ENCODE measurements at places on chromosomes 2 and 18.

GRCh38 chr18:62402342-62402948 lies 77.3 kb downstream of the TNFRSF11A start:
- DNase-seq, result no peak

DNA sequence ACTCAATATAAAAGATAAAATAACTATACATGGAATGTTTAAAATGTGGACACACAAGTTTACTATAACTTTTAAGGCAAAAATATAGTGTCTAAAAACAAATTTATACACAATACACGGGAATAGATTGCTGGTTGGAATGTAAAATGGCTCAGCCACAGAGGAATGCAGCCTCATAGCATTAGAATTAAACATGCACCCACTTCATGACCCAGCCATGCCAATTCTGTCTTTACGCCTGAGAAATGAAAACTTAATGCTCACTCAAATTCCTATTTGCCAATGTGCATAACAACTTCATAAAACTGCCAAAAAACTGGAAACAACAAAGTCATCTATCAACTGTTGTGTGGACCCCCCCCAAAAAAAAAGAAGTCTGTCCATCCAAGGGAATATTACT lies 1006.6 kb upstream of the POU3F3 start:
- DNase-seq, result no peak

- DNase-seq, result no peak
Measured at GRCh38 chr2:45432406-45432805, 178.7 kb downstream of the SRBD1 start.

DNA sequence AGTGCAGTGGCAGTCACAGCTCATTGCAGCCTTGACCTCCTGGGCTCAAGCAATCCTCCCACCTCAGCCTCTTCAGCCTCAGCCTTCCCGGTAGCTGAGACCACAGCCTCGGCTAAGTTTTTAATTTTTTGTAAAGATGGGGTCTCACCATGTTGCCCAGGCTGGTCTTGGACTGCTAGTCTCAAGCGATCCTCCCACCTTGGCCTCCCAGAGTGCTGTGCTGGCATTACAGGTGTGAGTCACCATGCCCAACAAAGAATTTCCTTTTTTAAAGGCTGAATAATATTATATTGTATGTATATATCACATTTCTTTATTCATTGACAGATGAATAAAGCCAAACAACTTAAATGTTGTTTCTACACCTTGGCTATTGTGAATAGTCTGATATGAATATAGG lies 42.5 kb downstream of the MOB4 start:
- DNase-seq, result no peak

GRCh38 chr18:48113691-48114090 lies 183.2 kb upstream of the SMAD2 start:
- no peak for DNase-seq

DNA sequence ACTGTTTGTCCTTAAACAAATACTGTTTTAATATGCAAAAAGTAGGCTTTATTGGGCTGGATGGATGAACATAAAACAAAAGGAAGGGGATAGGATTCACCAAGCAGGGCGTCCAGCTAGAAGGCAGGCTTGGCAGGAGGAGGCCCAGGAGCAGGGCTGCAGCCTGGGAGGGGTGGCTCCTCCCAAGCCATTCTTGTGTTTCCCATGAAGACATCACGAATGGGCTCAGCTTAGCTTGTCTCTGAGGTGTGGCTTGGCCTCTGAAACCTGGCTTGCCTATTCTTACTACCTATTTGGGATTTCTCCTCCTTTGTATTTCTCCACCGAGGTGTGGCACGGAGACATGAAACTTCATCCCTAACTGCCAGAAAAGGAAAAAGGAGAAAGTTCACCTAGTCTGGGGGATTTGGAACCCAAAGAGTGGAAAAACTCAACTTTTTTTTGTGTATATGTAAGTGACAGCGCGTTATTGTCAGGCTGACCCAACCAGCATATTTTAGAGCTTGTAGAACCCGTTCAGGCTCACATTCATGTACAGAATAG lies 481.9 kb upstream of the SPRED2 start:
- DNase-seq, result no peak

GRCh38 chr2:217261452-217261851 lies 401.6 kb upstream of the TNP1 start:
- DNase-seq, result no peak

DNA sequence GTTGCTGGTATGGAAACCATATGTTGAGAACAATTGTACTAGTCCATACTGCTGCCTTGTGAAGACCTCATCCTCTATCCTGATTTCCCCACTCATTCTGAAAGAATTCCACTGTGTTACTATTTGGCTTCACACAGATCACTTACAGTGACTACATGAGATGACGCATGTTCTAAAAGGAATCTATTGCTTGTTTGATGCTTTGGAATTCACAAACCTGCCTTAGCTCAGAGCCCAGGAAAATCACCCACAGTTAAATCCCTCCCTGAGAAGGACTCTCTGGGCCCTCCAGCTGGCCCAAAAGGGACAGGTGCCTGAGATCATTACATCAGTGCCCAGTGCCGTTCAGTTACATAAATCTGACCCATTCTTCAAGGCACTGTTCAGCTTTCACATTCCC lies 45.3 kb downstream of the KLHL29 start:
- DNase-seq, result no peak

- no peak for DNase-seq
Measured at GRCh38 chr18:33627114-33627513, 49.1 kb downstream of the ASXL3 start.

- DNase-seq, result no peak
Measured at GRCh38 chr2:183060571-183061231, 17.8 kb upstream of the DUSP19 start.

- no peak for DNase-seq
Measured at GRCh38 chr2:43155851-43156411, 70.5 kb downstream of the ZFP36L2 start.

- peak; percentile 18 for DNase-seq
Measured at GRCh38 chr2:25473758-25474340, 132.1 kb upstream of the DNMT3A start.

DNA sequence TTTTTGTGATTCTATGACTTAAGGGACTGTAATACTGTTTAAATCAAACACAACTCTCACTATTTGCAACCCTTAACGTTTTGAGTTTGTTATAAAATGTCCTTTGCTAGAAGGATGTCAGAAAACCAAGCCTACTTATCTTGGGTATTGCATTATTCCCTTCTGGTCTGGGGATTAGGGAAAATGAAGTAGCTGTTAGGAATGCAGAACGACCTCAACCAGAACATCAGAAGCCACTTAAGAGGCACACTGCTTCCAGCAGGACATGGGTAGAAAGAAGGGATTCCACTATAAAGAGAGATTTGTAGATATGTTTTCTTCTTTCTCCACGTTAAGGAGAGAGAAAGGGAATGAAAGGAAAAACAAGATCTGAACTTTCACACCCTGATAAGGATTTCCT lies 101.2 kb downstream of the SETBP1 start:
- DNase-seq, result no peak

DNA sequence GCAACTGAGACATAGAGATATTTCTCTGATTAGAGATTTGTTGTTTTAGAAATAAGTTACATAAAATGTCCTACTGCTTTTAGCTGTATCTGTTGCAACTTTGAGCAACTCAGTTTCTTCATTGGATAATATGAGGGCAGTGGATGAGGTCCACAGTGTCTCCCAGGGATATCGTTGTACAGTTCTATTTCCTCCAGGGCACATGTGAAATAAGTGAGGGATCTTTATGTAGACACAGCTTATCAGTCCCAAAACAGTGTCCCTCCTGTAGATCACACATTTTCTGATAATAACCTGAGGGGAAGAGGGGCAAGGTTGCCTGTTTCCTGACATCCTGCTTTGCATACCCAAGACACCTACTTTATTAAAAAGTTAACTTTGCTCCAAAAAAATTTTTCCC lies 1231.2 kb upstream of the ZEB2 start:
- DNase-seq, result no peak

- no peak for DNase-seq
Measured at GRCh38 chr18:74243127-74243526, 48.6 kb downstream of the CYB5A start.

- DNase-seq, result no peak
Measured at GRCh38 chr2:188870289-188870688, 103.9 kb upstream of the COL3A1 start.

DNA sequence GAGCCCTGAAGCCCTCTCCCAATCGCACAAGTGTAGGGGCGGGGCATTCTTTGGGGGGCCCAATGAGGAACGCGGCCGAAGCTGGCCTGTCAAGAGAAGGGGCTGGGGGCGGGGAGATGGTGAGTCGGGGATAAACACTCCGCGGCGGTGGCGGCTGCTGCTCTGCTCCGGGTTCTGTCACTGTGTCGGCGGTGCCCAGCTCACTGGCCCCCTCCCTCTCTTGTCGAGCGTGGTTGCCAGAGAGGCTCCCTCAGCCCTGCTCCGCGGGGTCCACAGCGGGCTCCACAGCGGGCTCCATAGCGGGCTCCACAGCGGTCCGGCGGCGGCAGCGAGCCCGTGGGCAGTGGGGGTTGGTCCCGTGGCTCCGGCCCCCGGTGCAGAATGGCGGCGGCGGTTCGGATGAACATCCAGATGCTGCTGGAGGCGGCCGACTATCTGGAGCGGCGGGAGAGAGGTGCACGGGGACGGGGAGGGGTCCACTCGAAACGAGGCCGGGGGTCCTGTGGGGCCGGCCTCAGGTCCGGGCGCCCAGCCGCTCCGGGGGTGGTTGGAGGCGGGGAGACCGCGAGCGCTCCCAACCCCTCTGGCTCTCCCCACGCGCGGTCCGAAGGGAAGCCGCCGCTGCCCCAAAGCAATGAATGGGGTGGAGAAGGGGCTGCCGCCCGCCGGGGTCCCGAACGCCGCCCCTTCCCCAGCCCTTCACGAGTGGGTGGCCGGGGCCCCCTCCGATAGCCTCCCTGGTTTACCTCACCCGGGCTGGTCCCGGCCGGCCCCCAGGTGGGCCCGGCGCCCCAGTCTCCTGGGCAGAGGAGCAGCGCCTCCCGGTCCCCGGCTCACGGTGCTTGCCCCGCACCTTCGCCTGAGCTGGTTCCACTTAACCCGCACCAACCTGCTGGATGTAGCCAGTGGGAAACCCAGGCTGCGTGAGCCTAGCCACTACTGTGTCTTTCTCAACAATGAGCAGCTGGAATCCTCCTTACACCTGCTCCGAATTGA lies at the start of gene MXD1:
Gene MXD1 (plus strand): TSS at position 160 of the 996 bp plus-strand sequence. CDS start 222 bp downstream, at position 382.
- no peak for DNase-seq

DNA sequence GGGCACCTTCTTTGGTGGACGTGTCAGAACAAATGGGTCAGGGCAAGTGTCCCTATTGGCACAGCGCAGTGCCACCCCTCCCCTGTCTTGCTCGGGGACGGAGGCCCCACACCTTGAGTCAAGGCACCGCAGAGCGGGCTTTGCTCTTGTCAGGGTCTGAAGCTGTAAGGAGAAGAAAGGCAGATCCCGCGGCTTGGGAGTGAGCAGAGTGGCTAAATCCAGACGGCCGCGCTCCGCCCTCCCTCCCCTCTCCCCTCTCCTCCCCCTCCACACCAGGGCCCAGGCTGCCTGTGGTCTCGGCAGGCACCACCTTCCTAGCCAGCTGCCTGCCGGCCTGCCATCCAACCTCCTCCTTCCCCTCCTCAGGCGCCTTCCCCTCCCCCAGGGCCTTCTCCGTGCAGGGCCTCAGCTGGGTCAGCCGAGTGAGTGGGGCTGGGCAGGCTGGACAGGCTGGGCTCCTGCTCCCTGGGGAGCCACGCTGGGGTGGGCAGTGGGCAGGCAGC lies 25.8 kb downstream of the SPEG start:
- DNase-seq, result peak; percentile 52

DNA sequence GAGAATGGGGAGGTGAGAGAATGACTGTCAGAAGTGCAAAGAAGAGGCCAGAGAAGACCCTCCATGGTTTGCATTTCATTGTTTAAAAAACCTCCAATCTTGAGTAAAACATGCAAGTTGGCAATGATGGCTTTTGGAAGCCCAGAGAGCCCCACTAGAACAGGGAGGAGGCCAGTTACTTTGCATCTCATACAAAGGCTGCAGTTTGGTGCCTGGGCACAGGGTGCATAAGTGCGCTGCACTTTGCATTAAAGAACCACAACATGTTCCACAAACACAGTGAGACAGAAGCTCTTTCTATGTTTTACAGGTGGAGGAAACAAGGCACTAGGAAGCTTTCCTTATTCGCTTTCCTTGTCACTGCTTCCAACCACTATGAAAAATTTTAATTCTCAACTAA lies 25.4 kb downstream of the PSTPIP2 start:
- DNase-seq, result no peak

GRCh38 chr2:215765729-215766360 lies 247.5 kb downstream of the MREG start:
- DNase-seq, result no peak

- no peak for DNase-seq
Measured at GRCh38 chr18:38651736-38652135, 1086.1 kb upstream of the CELF4 start.

- DNase-seq, result no peak
Measured at GRCh38 chr2:72289283-72289682, 141.6 kb upstream of the CYP26B1 start.

DNA sequence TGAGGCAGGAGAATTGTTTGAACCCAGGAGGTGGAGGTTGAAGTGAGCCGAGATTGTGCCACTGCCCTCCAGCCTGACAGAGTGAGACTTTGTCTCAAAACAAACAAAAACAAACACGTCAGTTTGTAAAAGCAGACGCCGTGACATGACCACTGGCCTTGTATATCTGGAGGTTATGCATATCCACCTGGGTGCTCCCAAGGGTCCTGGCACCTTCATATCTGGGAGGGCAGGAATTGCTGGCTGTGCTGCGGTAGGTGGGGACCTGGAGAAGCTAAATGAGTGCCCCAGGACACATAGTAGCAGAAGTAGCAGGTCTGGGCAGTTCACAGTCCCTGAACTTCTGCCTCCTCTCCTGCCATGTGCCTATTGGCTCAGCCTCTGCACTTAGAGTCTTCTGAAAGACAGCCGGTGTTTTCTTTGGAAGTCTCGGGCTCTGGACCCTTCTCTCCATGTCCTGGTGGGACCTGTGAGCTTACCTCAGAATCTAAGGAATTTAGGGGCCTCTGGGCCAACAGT lies 30.9 kb upstream of the IL1R2 start:
- DNase-seq, result no peak
